Stimulated activated CD4-positive, alpha-beta T cell treated with anti-CD3 and anti-CD28 coated beads, Interleukin-2, amount 100 ng/mL, for 4 hours (primary cell): ENCODE measurements at places on chromosomes 3 and 15.

DNA sequence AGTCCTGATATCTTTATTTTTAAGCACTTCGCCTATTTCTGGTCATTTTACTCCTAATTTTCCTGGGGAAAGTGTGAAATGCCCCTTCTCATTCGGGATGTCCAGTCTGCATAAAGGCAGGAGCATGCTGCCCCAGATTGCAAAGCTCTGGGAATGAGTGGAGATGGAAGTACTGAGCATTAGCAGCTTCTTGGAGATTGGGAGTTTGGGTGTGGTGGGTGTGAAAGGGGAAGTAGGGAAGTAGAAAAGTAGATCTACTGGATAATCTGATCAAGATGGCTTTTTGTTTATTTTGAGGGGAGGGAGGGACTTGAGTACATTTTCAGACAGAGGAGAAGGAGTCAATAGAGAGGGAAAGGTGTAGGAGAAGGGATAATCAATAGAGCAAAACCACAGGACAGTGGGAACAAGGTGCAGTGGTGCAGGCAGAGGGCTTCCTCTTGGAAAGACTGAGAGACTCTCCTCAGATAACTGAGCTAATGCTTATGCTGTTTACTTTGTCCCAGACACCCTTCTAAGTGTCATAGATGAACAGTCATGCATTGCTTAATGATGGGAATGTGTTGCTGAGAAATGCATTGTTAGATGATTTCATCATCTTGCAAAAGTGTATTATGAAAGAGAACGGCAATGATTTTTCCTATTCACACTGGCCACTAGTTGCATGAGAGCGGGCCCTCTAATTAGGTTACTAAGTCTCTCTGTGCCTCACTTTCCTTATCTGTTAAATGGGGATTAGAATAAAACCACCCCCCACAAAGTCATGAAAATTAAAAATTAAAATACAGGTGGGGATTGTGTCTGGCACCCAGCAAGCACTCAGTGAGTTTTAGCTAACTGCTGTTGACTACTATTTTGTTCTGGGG, 45.5 kb downstream of the PHLDB2 start:
- DNase-seq: no peak

DNA sequence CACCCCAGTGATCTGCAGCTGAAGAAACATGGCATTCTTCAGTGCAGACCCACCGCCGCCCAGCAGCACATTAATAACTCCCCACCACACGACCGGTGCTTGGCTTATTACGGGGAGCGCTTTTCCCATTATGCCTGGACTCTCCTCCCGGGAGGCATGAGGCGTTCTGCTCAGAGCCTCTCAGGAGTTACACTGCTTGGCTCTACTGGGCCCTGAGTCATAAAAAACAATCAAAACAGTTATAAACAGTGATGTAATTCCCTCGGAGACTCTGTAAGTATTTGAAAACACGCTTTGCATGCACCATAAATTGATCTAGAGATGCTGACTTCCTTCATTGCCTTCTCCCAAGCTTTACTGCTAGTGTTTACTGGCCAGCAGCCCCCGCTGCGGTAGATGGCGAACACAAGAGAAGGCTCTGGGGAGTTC, 77.1 kb upstream of the SNRPA1 start:
- no peak for DNase-seq

GRCh38 chr3:122536632-122537001, 21.9 kb upstream of the KPNA1 start:
- no peak for DNase-seq

- no peak for DNase-seq
These were observed 152.8 kb downstream of the UACA start for GRCh38 chr15:70610541-70610940.

DNA sequence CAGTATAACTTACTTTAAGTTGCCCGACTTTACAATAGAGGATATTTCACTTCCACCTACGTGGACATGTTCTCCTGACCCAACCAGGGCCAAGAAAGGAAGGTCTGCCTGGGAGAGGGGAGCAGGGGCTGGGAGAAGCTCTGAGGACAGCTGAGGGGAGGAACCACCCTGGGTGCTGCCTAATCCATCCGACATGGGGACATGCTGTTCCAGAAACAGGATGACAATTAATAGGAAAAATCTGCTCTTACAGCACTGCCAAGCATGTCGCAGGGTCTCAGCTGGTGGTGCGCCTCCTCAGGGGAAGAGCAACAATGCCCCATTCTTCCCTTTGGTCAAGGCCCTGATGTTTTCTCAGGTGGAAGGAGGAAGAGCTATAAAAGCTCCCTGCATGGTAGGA, 132.3 kb downstream of the NTRK3 start:
- DNase-seq: no peak

DNA sequence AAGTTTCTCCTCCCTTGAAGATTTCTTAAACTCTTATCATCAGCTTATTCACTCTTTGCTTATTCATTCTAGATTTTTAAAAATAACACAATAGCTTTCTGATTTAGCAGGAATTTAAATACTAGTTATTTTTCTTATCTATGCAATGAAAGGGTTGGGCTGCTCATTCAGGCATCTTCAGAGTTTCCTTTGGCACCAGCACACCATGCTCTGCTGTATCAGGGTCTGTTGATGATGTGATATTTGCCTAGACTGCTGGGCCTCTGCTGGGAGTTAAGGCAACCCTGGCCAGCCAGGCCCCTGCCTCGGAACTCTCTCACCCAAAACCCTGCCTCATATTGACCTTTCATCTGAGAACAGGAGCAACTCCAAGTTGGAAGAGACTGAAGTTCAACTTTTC, 35.0 kb downstream of the DRD3 start:
- no peak for DNase-seq

DNA sequence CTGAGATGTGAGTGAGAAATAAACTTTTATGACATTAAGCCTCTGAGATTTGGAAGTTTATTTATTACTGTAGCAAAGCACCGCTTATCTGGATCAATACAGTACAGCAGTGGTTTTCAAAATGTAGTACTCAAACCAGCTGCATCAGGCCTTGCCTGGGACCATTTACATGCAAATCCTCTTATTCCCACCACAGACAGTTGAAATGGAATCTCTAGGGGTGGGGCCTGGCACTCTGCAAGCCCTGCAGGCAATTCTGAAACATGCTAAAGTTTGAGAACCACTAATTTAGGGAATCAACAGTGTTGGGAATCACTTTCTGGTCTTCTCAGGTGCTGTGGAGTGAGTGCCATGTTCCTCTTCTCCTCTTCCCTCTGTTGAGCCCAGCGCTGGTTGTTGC, 77.8 kb upstream of the TAMM41 start:
- DNase-seq: no peak

DNA sequence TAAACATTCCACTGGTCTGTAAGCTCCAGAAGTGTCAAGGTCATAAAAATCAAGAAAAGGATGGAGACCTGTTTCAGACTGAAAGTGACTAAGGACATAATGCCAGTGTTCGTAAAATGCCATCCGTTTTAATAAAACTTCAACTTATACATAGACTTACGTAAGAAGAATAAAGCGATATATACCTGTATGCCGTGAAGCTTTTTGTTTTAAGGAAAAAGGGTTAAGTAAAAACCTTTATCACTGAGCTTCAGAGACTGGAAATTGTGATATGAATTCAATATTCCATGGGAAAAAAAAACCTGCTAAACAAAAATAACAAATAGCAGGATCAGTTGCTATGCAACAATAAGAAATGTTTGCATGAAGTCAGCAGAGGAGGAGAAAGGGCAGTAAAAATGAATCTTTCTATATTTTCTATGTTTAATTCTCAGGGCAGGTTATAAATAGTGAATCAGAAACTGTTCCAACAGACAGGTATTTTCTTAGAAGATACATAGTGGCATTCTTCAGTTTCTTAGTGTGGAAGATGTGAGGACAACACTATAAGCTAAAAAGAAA, 42.5 kb downstream of the CHSY1 start:
- no peak for DNase-seq

DNA sequence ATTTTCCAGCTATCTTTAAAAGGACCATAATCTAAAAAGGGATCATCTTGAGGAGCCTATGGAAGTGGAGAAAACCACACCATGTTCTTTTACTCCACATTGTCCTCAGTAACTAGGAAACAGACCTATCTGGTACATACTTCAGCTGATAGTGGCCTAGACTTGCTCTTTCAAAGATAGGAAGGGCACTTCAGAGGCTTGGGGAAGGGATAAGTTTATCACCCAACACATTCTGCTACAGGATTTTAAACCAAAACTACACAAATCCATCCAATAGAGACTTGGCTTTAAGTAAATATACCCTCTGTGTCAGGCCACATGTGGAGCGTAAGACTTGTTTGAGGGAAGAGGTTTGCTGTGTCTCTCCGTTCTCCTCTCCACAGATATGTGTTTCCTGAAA, 35.4 kb downstream of the CP start:
- DNase-seq: no peak

DNA sequence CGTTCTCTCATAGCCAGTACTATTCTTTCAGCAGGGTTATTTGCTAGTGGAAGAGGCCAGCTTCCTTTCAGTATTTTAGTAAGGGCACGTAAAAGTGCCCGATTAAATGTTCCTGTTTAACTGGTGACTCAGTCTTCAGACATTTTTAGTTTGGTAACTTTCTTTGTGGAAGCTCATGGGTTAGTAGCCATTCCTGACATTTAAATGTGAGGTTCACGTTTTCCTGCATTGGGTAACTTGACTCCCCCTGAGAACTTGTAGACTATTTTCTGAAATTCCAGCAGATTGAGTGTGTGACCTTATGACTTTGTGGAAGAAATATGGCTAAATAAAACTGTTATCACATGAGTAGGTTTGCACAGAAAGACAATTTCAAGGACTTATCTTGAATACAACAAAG, 16.9 kb downstream of the ABHD2 start:
- no peak for DNase-seq
